ENCODE measurements at places on chromosomes 7 and 10.

DNA sequence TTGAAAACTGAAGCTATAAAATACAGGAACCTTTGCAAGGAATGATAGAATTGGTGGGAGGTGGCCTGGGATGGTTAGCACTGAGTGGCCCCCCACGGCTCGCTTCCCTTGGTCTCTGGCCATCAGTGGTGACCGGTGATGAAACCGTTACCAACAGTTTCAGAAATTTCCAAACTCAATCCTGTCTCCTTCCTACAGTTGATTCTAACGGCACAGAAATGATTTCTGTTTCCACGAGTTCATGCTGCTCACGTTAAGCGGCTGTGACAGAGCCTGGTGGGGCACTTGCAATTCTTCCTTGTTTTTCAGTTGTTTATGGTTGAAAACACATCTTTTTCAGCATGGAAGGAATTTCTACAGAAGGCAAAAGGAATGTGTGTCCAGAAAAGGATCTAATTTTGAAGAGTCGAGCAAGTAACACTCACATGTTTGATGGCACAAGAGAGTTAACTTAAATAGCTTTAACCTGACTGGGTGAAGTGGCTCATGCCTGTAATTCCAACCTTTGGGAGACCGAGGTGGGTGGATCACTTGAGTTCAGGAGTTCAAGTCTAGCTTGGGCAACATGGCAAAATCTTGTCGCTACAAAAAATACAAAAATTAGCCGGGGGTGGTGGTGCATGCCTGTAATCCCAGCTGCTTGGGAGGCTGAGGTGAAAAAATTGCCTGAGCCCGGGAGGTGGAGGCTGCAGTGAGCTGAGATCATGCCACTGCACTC, 100.1 kb downstream of the DNAJB6 start:
- DNase-seq, result no peak

GRCh38 chr7:75690121-75690523, 48.6 kb downstream of the HIP1 start:
- DNase-seq, result no peak

- no peak for DNase-seq
Observed at GRCh38 chr10:119976421-119976820, 83.9 kb downstream of the SEC23IP start.

DNA sequence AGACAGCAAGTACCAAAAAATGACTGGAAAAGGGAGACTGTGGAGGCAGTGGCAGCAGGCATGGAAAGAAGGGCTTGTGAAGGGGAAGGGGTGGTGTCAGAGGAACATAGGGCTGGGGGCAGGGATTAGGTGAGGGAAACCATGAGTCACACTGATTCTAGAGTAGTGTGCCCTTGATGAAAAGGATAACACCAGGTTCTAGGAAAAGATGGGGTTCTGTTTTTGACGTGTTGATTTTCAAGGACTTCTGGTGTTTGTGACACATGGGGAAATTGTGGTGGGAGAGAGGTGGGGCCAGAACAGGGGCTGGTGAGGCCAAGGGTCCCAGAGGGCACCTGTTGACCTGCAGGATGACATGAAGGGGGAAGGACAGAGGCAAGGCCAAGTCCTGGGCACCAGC, 57.1 kb downstream of the FIGNL1 start:
- peak; percentile 50 for DNase-seq

GRCh38 chr10:118340486-118340885, 1.6 kb downstream of the FAM204A start:
- peak; percentile 13 for DNase-seq

GRCh38 chr10:72659694-72660093, 32.2 kb upstream of the MCU start:
- no peak for DNase-seq

GRCh38 chr10:103507235-103508191, 14.0 kb downstream of the NEURL1 start:
- DNase-seq, result no peak

GRCh38 chr10:124632566-124632965, 111.6 kb downstream of the FAM53B start:
- DNase-seq, result no peak

DNA sequence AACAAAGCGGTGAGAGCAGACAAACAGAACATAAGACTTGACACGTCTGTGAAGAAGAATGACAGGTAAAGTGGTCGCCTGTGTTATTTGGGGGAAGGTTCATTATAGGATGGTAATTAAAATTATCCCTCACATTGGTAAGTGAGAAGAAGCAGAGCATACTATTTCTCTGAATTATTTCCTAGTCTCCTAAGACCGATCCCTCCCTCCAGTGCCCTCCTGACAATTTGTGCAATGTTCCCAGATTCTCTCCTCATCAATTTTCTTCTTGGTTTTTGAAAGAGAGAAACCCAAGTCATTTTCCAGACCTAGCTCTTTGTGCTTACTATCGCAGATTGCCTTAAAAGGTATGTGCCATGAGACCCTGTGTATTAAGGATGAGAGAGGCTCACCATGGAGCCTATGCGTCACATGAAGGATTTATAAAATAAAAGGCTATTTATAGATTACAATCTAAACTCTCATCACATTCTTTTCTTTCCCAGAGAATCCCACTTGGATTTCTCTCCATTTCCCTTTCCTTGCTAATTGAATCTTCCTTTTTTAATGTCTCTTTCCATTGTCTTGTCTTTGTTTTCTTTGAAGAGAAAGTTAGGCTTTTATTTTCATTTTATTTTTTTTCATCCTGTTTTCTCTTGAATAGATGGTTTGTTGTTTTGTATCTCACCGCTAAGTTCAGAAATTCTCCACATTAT, 112.0 kb downstream of the PPP1R3A start:
- no peak for DNase-seq

- no peak for DNase-seq
Observed at GRCh38 chr10:3321123-3321522, 148.5 kb upstream of the PITRM1 start.

- DNase-seq, result no peak
Observed at GRCh38 chr7:128039544-128039953, 8.3 kb upstream of the LRRC4 start.

GRCh38 chr10:69218831-69219230, 1.3 kb upstream of the HKDC1 start:
- no peak for DNase-seq

DNA sequence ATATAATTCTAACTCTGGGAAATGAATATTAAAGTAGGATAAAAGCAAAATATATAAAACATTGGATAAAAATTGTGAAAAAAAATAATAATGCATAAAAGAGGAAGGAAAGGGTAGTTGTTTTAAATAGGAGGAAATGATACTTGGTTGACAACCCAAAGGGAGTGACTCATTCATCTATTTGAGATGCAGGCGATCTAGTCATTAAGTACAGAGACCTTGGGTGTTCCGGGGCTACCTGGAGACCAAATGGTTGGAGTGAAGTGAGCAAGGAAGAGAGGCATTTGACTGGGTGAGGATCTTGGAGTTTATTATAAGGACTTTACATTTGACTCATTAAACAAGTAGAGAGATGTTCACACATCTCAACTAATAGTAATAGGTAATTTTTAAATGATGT, 111.0 kb downstream of the LRRTM3 start:
- no peak for DNase-seq

GRCh38 chr10:62237506-62237905, 31.1 kb downstream of the RTKN2 start:
- no peak for DNase-seq

DNA sequence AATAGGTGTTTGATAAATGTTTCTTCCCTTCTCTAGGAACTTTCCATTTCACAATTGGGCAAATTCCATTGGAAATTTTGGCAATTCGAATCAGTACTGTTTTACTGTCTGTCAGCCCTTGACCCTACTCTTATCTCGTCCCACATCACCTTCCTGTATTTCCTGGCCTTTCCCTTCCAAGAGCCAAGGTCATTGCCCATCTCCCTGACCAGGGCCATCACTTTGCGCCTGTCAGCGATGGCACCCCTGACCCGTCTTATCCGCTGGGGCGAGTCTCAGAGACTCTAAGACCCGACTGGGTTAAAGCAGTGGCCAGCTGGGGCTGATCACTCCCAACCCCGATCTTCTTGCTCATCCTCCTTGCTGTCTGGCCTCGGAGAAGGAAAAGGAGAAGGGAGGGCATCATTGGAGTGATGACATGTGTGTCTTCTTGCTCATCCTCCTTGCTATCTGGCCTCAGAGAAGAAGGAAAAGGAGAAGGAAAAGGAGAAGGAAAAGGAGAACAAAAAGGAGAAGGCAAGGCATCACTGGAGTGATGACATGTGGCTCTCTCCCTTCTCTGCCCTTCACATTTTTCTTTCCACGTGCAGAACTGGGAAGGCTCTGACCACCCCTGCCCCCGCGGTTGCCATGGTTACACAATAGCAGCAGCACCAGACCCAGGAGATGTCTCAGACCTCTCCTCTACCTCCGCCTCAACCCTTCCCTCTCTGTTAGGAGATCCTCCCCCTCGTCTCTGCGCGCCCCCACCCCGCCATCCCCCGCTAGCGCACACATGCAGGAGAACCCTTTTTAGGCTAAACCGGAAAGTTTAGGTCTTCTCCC, 2.0 kb downstream of the SEMA3D start:
- no peak for DNase-seq

GRCh38 chr10:31756101-31756728, 172.4 kb downstream of the ARHGAP12 start:
- no peak for DNase-seq

DNA sequence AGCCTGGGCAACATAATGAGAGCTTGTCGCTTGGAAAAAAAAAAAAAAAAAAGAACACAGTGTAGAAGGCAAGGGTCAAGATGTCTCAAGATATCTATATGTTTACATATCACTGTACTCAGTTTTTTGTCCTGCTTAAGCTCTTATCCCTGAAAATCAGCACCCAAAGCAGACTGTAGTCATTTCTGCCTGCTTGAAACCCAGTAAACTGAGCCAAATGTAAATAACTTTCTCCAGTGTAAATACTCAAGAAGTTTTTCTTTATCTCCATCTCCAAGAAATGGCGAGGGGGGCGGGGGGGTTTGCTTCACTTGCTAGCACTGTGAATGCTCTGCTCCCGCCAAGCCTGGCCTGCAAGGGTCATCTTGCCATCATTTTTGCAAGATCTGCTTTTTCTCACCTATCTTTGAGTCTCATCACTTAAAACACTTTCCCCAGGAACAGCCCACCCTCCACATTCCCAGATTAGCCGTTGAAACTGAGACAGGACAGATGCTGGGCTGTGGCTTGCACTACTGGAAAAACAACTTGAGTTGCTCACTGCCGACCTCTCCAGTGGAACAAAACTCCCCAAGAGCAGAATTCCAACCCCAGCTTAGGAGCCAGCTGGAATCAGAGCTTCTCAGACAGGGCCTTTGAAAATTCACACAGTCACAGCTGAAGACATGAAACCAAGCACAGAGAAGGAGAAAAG, 54.6 kb downstream of the AFAP1L2 start:
- DNase-seq, result no peak

DNA sequence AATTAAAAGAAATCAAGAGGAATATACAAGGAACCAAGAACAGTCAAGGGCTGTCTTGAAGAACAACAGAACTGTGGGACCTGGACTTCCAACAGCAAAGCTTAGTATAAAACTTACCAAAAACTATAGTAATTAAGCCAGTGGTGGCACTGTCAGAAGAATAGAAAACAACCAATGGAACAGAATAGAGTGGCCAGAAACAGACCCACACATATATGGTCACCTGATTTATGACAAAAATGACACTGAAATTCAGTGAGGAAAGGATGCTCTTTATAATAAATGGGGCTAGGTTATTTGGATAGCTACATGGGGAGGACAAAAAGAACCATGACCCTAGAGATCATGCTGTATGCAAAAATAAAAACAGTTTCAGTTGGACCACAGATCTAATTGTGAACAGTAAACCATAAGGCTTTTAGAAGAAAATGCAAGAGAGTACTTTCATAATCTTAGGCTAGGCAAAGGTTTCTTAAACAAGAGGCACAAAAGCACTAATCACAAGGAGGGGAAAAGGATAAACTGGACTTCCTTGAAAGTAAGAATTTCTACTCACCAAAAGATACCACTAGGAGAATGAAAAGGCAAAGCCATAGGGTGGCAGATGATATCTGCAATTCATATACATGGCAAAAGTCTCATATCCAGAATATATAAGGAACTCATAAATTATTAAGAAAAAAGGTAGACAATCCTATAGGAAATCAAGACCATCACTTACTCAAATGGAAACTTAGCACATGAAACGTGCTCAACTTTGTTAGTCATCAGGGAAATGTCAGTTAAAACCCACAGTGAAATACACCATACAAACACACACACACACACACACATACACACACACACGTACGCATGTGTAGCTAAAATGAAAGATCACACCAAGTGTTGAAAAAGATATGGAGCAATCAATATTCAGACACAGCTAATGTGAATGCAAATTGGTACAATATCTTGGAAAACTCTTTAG, 20.8 kb downstream of the HYCC1 start:
- no peak for DNase-seq

DNA sequence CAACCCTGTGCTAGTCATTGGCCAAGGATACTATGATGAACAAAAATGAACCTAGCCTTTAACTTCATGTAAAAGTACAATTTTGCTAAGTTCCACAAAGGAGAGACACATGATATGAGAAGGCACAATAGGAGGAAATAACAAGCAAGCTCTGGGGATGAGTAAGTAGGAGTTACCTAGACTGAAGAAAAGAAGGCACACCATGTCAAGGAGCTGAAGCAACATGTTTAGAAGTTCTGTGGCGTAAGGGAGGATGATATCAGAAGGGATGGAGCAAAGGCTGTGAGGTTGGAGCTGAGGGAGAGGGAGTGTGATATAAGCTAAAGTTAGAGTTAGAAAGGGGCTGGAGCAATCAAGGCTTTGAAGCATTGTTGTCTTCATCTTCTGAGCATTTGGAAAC, 25.6 kb downstream of the KIFBP start:
- no peak for DNase-seq

DNA sequence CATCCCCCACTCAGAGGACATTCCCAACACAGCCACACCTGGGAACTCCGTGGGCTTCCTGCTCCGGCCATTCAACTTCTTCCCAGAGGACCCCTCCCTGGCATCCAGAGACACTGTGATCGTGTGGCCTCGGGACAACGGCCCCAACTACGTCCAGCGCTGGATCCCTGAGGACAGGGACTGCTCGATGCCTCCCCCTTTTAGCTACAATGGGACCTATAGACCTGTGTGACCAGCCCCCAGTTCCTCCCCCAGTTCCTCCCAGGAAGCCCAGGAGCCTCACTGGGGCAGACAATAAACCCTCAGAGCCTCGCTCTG, 8.6 kb downstream of the AOC1 start:
- DNase-seq, result no peak

DNA sequence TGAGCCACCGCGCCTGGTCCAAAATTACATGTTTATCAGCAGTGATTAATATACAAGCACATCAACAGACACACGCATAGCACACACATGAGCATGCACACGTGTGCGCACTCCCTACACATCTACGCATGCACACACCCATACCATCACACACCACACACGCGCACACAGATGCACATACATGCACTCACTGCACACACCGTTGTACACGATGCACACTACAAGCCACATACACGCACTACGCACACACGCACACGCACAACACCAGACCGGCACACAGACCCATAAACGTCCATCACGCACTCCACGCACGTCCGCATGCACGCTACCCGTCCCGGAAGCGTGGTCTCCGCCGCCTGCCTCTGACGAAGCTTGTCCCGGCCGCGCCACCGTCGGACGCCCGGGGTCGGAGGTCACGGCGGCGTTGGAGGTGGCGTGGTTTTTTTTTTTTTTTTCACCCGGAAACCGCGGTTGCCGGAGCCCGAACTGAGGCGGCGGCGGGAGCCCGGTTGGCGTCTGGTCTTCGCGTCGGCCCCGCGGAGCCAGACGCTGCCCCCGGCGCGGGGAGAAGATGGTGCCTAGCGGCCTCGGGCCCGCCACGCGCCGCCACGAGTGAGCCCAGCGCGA, at the start of gene TMEM248:
TSS of gene TMEM248 (plus strand) at position 457 of the 627 bp plus-strand sequence. CDS start 20,641 bp downstream, outside the sequence.
- peak; percentile 92 for DNase-seq

GRCh38 chr7:148116829-148117403, 473.6 kb upstream of the C7orf33 start:
- DNase-seq, result no peak
